ENCODE measurements at places on chromosomes 6 and 20. TPM values are rescaled to one million over a fixed set of nuclear protein-coding genes. Genes with fewer than 3 reads are reported as not detected.

DNA sequence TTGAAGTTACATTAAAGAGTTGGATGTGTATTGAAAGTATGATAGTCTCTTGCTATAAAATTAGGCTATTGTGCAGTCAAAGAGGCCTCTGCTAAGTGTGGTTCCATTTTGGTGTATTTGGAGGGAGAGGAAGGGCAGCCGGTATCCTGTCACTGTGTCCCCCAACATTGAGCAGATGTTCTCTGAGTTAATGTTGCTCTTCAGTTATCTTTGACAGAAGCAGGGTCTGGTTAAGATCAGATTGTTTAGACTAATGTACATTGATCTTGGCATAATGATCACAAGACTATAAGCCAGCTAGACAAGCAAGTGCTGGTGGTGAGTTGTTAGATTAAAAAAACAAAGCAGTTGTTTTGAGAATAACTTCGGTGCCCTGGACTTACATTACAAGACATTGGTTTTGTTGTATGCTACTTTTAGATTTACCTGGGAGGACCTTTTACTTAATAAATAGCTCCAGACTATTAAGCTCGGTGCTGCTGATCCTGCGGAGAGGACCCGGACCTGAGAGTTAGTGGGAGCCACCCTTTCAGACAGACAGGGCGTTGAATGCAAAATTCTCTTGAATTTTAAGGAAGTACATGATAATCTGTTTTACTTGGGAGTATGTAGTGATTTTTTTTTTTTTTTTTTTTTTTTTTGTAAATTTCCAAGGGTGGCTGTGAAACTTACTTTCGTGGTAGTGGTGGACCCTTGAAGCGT is 97.8 kb downstream of the JARID2 start:
- no peaks in the 10 kb centered on the region for H3K27me3 ChIP-seq
- peaks cover 1% of the 10 kb centered on the region for H3K36me3 ChIP-seq
- H3K4me1 ChIP-seq, result peaks cover 79% of the 10 kb centered on the region
- no peak for DNase-seq

DNA sequence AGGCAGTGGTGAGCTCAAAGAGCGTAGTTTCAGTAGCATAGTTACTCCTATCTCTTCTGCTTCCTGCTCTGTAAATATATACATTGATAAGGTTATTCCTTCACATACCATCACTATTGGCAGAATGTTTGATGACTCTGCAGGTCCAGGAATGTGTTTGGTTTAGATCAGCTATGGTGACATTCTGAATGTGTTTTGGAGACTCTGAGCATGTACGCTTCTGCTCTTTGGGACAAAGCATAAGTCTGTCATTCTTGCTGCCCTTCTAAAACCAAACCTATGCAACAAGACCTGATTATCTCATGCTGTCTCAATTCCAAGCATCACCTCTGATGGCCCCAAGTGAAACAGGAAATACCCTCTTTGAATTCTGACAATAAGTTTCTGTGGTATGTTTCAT is 1074.3 kb downstream of the KIF16B start:
- no peak for DNase-seq
- H3K27me3 ChIP-seq, result peaks cover 2% of the 10 kb centered on the region
- no peaks in the 10 kb centered on the region for H3K36me3 ChIP-seq
- H3K4me1 ChIP-seq, result no peaks in the 10 kb centered on the region
- H3K4me3 ChIP-seq, result no peak overlapping the region

DNA sequence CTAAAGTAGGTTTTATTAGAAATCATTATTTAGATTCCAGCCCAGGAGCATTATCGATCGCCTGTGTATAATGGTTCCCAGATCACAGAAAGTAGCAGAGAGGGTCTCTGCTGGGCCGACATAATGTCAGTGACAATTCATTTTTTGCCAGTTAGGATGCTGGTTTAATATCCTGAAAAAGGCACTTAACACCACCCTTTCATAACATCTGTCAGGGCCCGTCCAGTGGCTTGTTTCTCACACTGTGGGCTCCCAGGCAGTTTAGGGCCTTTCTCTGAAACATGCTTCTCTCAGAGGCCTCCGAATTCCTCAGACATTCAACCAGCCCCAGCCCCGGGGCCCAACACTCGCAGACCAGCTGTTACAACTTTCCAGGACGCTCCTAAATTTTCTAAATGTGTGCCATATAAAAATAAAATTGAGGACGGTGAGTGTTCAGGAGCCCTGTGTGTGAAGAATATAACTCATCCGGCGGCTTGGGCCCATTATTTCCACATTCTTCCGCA is 108.6 kb upstream of the EYA4 start:
- no peak overlapping the region for H3K27ac ChIP-seq
- no peaks in the 10 kb centered on the region for H3K4me1 ChIP-seq
- H3K4me3 ChIP-seq, result no peak overlapping the region
- no peak for DNase-seq
- H3K27me3 ChIP-seq, result no peaks in the 10 kb centered on the region

GRCh38 chr20:38864662-38865061 is 59.2 kb downstream of the PPP1R16B start:
- peak overlapping the region; percentile 44 for H3K4me3 ChIP-seq
- H3K27ac ChIP-seq, result peak overlapping the region; percentile 95
- peaks cover 90% of the 10 kb centered on the region for H3K4me1 ChIP-seq
- DNase-seq, result no peak
- H3K27me3 ChIP-seq, result no peaks in the 10 kb centered on the region

DNA sequence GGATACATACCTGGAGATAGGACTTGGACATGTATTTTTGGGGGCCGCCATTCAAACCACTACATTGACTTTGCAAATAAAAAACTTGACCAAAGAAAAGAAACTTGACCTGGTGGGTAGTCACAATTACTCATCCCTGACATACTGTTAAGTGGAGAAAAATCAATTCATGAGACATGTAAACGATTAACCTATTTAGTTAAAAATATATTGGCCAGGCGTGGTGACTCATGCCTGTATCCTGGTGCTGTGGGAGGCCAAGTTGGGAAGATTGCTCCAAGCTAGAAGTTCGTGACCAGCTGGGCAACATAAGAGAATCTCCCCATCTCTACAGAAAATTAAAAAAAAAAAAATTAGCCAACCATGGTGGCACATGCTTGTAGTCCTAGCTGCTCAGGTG is 2.5 kb upstream of the SRSF12 start:
- H3K27ac ChIP-seq, result no peak overlapping the region
- no peak for DNase-seq
- peaks cover 6% of the 10 kb centered on the region for H3K4me1 ChIP-seq
- peaks cover 14% of the 10 kb centered on the region for H3K27me3 ChIP-seq

GRCh38 chr6:127570739-127571389 is 6.1 kb upstream of the C6orf58 start:
- no peaks in the 10 kb centered on the region for H3K36me3 ChIP-seq
- H3K27me3 ChIP-seq, result no peaks in the 10 kb centered on the region
- peaks cover 6% of the 10 kb centered on the region for H3K4me1 ChIP-seq
- no peak overlapping the region for H3K4me3 ChIP-seq

- H3K27me3 ChIP-seq, result no peaks in the 10 kb centered on the region
- H3K36me3 ChIP-seq, result no peaks in the 10 kb centered on the region
- H3K4me1 ChIP-seq, result peaks cover 59% of the 10 kb centered on the region
- DNase-seq, result no peak
Observed at GRCh38 chr6:137709424-137710236, 157.4 kb upstream of the TNFAIP3 start.

DNA sequence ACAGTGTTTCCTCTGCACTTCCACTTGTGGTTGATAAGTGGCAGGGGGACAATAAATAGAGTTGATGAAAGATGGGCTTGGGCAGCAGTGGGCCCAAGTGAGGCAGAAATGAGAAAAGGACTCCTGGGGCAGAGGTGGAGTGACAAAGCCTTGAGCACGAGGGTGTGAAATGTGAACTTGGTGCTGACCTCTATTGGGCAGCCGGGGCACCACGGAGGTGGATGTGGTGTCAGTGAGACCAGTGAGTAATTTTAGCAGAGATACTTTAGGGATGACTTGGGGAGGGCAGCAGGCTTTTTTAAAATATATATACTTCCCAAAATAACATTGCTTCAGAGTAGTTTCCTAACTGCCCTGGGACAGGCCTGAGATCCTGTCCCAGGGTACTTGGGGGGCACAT is 30.6 kb upstream of the MYLK2 start:
- no peaks in the 10 kb centered on the region for H3K4me1 ChIP-seq
- DNase-seq, result no peak
- H3K36me3 ChIP-seq, result no peaks in the 10 kb centered on the region
- no peaks in the 10 kb centered on the region for H3K27me3 ChIP-seq

- no peaks in the 10 kb centered on the region for H3K36me3 ChIP-seq
- H3K27ac ChIP-seq, result no peak overlapping the region
- peaks cover 32% of the 10 kb centered on the region for H3K4me1 ChIP-seq
- peak overlapping the region; percentile 52 for H3K4me3 ChIP-seq
Observed at GRCh38 chr6:21666201-21666691, 72.7 kb downstream of the SOX4 start.

DNA sequence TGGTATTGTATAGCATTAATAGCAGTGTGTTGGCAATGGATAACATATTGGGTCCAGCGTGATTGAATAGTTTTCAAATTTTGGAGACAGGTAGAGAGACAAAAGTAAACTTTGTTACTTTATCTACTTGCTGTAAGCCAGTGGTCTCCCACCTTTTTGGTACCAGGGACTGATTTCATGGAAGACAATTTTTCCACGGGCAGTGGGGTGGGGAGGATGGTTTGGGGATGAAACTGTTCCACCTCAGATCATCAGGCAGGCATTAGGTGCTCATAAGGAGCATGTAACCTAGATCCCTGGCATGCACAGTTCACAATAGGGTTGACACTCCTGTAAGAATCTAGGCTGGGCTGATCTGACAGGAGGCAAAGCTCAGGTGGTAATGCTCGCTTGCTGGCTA is 14.6 kb upstream of the PROKR2 start:
- H3K4me3 ChIP-seq, result no peak overlapping the region
- H3K36me3 ChIP-seq, result no peaks in the 10 kb centered on the region
- no peak for DNase-seq

CTAGE9 gene
- total RNA-seq, result not detected

TNFRSF6B gene
- not detected for total RNA-seq

TRIM27 gene
- total RNA-seq, result 64.8 TPM

Data from activated B cell treated with CpG ODN at 0.5 μM for 24 hours (primary cell).